ENCODE measurements at places on chromosomes 13 and 19.

DNA sequence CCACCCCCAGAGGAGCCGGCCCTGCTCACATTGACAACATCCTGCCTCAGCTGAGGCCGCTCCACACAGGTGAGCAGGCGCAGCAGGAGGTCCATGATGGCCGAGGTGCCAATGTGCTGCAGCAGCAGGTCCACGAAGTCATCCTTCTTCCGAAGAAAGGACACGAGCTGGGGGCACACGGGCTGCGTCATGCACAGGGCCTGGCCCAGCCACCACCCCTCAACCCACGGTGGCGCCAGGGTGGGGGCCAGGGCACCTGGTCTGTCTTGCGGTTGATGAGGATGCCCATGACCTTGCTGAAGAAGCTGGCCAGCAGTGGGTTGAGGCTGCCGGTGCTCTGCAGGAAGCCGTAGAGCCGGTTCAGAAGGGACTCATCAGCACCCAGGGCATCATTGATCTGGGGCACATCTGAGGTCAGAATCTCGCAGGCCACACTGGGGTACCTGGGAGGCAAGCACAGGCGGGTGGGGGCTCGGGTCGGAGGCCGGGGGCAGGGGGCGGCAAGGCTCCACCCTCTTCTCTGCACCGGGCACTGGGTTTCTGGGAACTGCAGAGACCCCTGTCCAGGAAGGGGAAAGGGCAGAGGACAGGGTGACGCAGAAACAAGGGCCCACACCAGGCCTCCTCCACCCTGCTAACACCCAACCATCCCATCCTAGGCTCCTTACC, 13.4 kb downstream of the PPP6R1 start:
- DNase-seq, result no peak

DNA sequence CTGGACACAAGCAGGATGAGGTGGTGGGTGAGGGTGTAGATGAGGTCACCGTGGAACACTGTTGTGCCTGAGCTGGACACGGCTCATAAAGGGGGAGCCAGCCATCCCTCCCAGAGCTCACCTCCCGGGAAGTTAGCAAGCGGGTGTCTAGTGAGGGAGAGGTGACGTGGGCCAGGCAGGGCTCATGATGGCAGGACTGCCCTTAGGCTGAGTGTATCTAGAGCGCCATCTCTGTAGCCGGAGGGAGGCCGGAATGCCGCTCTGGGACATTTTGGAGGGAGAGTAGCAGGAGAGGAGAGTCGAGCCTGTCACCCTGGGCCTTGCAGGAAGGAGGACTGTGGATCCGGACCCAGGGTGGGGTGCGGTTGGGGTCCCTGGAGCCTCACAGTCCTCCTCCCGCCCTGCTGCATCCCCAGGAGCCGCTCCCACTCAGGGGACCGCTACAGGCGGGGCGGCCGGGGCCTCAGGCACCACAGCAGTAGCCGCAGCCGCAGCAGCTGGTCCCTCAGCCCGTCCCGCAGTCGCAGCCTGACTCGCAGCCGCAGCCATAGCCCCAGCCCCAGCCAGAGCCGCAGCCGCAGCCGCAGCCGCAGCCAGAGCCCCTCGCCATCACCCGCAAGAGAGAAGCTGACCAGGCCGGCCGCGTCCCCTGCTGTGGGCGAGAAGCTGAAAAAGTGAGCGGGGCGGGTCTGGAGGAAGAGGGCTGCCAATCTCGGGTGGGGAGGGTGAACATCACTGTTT, 9.2 kb downstream of the ZNF296 start:
- no peak for DNase-seq

DNA sequence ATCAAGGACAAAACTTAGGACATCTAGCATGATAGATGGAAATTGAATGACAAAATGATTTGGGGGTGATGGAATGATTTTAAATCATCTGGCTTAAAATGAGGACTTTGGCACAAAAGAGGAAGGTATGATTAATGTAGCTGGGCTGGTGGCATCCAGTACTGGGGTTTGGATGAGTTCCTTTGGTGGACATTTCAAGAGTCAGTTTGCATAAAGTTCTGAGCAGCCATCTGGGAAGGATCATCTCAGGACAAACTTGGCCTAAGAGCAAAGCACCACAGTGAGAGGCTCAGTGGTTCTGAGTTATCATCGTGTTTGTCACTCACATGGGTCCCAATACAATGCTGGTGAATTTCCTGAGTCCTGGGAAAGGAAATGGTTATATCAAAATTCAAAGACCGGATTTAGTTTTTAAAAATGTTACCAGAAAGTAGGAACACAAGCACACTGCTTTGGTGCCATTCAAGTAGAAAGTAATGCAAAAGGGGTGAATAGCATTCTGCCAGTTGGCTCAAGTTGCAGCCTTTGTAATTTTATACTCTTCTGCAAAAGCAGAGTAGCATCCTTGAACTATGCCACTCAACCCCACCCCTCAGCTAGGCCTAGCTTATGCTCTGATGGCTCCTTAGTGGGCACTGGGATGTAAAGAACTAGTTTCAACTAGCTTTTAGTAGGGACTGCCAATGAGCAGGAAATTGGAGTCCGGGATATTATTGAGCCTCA, 219.0 kb downstream of the COG6 start:
- DNase-seq, result no peak

- DNase-seq, result no peak
Observed at GRCh38 chr19:58434217-58434616, 5.7 kb downstream of the ZNF132 start.

GRCh38 chr13:95137096-95137495, 164.2 kb downstream of the ABCC4 start:
- DNase-seq, result no peak

DNA sequence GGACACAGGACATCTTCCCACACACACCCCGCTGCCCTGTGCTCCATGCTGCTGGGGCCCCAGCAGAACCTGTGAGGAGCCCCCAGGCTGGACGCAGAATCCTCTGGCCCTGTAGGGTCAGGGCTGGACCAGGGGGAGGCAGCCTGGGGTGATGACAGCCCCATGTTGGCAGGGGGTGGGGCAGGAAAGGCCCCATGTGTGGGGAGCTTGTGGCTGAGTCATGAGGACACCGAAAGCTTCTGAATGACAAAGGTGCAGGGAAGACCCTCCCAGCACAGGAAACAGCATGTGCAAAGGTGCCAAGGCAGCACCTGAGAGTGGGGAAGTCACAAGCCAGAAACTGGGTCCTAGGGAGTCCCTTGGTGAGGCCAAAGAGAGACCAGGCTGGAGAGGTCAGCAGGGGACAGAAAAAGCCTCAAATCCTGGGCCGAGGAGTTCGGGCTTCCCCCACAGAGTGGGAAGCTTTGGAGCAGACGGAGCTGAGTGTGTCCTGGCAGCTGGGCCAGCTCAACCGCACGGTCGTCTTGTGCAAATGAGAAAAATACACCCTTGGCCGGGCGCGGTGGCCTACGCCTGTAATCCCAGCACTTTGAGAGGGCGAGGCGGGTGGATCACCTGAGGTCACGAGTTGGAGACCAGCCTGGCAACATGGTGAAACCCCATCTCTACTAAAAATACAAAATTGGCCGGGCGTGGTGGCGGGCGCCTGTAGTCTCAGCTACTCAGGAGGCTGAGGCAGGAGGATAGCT, 17.5 kb downstream of the ATP8B3 start:
- no peak for DNase-seq

- no peak for DNase-seq
Observed at GRCh38 chr13:83929157-83929556, 46.9 kb upstream of the SLITRK1 start.

- no peak for DNase-seq
Observed at GRCh38 chr19:50434525-50434924, 1.8 kb downstream of the MYBPC2 start.

GRCh38 chr19:55494172-55494761, 6.0 kb downstream of the SSC5D start:
- no peak for DNase-seq

DNA sequence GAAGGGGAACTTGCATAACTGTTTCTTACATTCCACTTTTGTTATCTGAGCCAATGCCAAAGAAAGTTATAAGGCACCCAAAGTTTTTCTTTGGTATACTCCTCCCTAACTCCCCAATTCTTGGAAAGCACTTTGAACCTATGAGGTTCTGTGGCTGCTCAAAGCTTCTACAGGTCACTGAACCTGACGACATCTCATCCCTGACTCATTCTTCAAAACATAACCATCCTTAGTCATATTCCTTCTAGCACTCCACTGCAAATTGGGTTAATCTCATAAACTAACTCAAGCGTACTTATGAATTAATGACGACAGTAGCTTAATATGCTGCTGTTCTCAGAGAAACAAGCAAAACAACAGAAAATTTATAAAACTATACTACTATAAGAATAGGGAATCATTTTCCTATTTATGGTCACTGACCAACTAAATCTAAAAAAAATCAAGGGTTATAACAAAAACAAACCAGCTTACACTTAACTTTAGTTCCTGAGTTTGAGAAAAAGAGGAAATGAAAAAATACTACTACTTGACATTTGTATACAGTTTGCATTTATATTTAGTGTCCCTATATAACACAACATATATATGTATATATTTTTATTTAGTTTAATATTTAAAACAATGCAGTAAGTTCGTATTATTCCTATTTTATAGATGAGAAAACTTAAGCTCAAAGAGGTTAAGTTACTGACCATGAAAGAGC, 69.1 kb downstream of the CAB39L start:
- DNase-seq, result no peak

DNA sequence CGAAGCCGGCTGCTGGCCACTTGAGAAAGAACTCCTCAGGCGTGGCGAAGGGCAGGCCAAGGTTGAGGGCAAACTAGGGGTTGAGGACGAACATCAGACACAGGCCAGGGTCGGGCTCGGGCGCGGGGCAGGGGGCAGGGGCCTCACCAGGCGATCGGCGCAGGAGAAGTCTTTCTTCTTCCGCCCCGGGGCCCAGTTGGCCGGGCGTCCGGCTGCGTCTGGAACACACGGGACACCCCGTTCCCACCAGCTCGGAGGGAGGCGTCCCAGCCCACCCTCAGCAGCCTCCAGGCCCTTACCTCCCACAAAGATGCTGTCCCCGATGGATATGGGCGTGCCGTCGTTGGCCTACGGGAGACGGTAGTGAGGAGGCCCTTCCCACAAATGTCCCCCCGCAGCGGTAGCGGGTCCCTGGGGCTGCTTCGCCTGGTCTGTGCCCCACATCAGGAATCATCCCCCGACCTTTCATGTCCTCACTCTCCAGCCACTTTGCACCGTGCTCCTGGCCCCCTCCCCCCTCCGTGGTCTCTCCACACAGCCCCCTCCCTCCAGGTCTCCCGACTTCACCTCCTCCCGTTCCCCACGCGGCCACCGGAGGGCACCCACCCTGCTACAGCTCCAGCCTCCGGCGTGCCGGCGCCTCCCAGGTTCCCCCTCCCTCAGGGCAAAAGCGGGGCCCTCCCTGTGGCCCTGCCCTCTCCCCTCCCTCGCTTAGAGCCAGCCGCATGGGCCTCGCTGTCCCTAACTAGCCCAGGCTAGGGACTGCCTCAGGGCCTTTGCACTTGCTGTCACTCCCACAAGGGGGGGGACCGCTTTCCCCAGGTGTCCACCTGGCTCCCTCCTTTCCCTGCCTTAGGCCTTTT, 4.8 kb downstream of the PNKP start:
- DNase-seq, result no peak

All from occipital lobe (tissue), 3 donors.